CD4-positive, alpha-beta T cell treated with Interleukin-10 for 1 hour (primary cell): ENCODE measurements at places on chromosomes 7 and 10.

- DNase-seq = no peak
These were observed 260.8 kb upstream of the HABP2 start for GRCh38 chr10:113292086-113292485.

- DNase-seq = no peak
These were observed 10.7 kb downstream of the EBF3 start for GRCh38 chr10:129953119-129954051.

GRCh38 chr10:63720676-63721075 is 199.5 kb downstream of the REEP3 start:
- DNase-seq = peak; percentile 11

GRCh38 chr10:114403541-114404161 is 651 bp downstream of the AFAP1L2 start:
- no peak for DNase-seq

GRCh38 chr7:39075210-39075609 is 97.5 kb downstream of the POU6F2 start:
- no peak for DNase-seq

- DNase-seq = no peak
These were observed 37.9 kb downstream of the SORCS1 start for GRCh38 chr10:107126512-107127065.

DNA sequence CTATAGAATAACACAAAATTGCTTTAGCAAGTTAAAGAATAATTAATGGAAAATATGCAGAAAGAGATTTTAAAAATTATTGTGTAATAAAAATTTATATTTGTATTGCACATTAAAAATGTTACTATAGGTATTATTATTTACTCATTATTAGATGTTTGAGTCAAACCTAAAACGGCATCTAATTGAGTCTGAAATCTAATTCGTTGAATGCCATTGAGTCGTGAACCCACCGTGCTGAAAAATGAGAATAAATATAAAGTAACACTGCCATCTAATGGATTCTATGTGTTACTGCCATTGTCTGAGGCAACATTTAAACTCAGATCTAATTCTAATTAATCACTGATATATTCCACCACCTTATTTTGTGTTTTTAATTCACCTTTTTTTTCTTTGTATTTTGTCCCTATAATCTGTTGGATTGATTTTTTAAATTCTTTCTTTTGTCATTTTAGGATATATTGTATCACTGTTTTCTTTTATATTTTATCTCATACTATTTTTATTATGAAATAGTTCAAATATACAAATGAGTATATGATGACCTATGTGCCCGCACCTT is 62.2 kb downstream of the SAMD9 start:
- peak; percentile 59 for DNase-seq
